ENCODE measurements at places on chromosomes 5 and 9.

GRCh38 chr9:131727184-131727759 is 12.6 kb downstream of the RAPGEF1 start:
- DNase-seq = no peak

DNA sequence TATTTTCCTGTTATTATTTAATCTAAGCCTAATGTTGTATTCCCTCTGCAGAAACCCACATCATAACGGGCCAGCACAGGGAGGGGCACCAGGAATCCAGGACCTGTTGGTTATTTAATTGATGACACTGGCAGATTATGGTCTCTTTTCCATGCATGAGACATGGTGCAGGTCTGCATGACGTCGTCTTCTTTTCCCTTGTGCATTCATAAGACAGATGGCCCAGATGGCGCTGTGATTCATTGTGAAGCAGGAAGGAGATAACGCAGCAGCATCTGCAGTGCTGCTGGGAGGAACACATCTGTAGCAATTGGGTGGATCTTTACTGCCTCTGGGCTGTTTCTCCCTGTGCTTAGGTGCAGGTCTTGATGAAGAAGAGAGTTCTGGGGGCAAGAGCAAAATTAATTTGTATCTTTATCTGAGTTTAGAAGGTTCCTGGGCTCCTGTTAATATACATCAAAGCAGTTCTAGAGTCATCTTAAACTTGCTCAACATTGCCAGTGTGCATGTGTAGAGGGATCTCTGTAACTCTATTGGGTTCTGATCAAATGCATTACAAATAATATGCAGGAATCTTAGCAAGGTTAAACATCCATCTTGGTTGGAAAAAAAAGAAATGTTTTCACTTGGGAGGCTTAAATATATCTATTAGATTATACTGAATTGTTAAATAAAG is 176.1 kb downstream of the PCSK1 start:
- no peak for DNase-seq

DNA sequence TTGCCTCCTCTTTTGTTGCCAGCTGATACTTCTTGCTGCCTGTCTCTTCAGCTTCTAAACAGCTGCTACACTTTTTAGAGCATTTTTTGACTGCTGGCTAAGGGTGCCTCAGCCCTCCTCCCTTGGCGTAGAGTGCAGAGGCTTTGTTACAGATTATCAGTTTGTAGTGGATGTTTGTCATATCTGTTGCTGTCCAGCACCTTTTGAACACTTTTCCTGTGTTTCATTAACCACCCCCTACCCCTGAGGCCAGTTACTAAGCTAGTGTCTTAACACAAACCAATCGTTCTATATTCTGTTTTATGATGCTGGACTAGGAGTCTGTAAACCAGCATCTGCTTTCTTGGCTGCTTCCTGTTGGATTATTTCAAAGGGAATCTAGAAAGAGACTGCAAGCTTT is 441.5 kb downstream of the DNAH5 start:
- no peak for DNase-seq

GRCh38 chr5:102937894-102938293 is 182.0 kb downstream of the GIN1 start:
- no peak for DNase-seq

DNA sequence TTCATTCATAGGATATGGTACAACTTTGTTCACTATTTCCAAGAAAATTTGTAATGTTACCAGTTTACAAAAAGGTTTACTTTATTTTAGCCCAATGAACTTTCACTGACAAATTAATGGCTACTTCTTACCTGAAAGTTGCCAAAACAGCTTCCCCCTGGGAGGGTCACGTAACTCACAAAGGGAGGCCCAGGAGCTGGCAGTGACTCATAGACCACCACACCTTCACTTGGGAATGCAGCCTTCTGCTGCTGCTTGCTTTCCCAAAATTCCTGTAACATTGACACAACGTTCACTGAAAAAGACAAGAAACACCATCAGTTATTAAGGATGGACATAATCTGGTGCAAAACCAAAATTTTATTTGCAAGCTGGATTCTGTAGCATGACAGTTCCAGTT is 18.1 kb downstream of the LIX1 start:
- no peak for DNase-seq

DNA sequence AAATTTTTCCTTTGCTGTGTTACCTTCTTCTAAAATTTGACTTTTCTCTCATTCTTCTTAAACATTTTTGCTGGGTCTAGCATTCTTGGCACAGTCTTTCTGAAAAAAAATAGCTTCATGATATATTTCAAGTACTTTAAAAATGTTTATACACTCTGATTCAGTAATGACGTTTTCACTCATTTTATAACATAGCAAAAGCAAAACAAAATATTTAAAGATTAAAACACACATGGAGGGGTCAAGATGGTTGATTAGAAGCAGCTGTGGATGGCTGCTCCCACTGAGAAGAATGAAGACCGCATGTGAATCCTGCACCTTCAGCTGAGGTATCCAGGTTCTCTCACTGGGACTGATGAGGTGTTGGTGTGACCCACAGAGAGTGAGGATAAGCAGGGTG is 188.2 kb downstream of the SGCD start:
- no peak for DNase-seq
